ENCODE measurements at places on chromosomes 5 and 9.

DNA sequence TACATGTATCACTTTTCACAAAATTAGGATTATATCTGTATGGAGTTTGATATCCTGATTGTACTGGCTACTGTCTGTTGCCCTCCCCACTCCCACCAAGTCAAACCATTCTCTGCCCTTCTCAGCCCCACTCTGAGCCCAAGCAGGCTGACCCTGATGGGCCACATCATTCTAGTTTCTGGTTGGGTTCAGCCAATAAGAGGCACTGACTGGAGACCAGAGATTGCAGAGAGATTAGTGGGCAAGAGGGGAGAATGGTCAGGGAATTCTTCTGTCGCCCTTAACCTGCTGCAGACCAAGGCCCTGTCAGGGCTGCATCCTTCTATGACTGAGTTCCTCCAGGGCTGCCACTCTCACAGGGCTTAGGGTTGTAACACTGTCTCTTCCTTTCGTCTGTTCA lies 2.7 kb downstream of the HSPB3 start:
- no peak for DNase-seq

DNA sequence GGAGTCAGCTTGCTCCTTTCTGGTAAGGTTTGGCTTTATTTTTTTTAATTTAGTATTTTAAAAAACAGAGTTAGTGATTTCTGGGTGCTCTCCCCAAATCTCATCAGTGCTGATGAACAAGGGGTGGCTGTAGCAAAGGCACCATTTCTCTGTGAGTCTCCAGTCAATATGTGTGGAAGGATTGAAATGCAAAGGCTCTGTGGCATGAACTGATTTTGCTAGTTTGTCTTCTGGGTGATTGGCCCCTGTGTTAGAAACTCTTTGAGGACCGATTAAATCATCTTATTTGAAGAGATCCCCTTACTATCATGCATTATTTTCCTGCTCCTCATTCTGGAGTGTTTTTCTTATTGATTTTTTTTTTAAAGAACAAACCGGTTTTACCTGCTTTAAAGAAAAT lies 596 bp downstream of the TEK start:
- DNase-seq = no peak

- DNase-seq = peak; percentile 6
Observed at GRCh38 chr5:83306572-83307241, 164.8 kb upstream of the VCAN start.

DNA sequence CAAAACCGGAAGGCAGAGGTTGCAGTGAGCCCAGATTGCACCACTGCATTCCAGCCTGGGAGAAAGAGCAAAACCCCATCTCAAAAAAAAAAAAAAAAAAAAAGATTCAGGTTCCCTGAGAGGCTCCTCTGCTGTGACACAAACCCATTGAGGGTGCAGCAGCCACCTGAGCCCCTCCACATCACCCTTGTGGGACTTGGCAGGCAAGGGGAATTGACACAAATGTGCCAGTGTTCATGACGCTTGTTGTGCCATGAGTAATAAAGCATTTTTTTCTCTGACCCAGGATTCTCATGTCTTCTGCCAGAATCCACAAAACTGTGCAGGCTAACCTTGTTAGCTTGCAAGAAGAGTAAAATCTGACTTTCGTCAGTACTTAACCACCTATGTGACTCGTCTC lies 149.6 kb downstream of the TTC39B start:
- DNase-seq = no peak

GRCh38 chr9:121463026-121463807 lies 36.4 kb downstream of the GGTA1 start:
- DNase-seq = peak; percentile 2

DNA sequence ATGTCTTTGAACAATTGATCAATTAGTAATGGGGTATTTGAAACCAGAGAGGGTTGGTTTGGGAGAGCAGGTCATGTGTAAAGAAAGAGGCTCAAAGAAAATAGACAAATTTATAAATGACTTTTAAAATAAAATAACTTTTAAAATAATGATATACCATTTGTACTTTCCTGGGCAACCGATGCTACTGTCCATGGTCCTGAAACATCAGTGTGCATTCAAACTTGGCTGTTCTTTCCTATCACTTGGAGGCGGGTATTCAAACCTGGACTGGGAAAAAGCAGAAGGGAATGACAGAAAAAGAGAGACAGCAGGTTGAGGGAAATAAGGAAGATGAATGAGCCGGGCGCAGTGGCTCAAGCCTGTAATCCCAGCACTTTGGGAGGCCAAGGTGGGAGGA lies 1446.4 kb upstream of the WWC1 start:
- no peak for DNase-seq

GRCh38 chr9:94952565-94953373 lies 226.3 kb downstream of the AOPEP start:
- no peak for DNase-seq

- DNase-seq = no peak
Observed at GRCh38 chr9:128115187-128116103, 12.1 kb downstream of the PTGES2 start.

DNA sequence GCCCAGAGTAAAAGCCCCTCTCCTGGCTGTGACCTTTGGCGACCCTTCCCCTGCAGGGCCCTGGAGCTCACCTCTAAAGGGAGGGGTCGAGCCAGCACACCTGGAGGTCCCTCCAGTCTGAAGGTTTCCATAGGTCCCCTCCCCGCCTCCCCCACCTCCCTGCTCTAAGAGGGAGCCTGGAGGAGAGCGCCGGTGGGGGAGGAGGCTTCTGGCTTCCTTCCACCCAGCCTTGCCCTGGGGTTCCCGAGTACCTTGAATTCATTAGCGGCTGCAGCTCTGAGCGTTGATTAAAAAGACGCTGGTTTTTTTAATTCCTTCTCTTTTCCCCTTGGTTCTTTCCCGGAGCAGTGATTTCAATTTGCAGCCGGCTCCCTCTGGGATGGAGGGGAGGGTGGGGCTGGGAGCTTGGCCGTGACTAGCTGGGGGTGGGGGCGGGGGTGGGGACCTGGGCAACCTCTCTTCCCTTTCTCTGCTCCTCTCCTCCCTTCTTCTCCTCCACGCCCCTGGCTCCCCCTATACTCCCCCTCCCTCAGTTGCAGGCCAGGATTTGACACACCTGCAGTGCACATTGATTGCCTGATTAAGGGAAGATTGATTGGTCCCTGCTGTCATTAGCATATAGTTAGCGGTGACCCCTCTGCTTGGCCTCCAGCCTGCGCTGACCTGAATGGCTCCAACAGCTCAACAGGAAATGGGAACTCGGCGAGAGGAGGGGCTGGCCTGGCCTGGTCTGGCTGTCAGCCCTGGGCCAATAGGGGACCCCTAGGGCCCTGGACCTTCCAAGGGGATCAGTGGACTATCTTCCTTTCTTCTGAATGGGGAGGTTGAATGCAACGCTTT lies 67.5 kb upstream of the RAPGEF1 start:
- DNase-seq = no peak

GRCh38 chr9:98678244-98678842 lies 30.4 kb downstream of the GABBR2 start:
- no peak for DNase-seq

All from NCI-H1694 treated with DMSO at 0.1 percent for 48 hours (cell line).